Iris pigment epithelial cell (primary cell): ENCODE measurements at places on chromosomes 4 and X.

DNA sequence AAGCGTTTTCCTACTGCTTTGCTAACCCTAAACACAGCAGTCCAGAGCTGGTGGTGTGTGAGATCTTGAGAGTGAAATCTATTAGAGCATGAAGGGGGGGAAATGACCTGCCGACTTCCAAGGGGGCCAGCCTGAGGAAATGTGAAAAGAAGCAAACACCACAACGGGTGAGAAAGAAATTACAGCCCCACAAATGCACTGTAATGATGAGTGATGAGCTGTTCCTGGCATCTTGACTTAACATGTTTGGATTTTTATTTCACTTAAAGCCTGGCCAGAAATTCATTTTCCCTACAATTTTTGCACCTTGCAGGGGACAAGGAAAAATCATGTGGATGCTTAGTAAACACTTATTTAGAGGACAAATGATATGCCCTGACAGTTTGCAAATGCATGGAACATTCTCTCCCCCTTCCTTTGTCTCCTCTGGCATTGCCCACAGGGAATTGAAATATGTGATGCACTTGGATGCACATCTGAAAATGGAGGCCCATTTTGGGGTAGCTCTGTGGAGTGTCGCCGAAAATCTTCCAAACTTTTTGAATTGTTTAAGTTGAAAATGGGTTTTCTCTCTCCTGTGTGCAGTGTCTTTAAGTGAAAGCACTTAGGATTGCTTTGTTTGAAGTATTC lies 84.3 kb upstream of the TMEM150C start:
- DNase-seq: no peak

- no peak for DNase-seq
These were observed 69.0 kb upstream of the ATOH1 start for GRCh38 chr4:93759506-93759905.

GRCh38 chr4:18664171-18664570 lies 642.6 kb upstream of the LCORL start:
- no peak for DNase-seq

DNA sequence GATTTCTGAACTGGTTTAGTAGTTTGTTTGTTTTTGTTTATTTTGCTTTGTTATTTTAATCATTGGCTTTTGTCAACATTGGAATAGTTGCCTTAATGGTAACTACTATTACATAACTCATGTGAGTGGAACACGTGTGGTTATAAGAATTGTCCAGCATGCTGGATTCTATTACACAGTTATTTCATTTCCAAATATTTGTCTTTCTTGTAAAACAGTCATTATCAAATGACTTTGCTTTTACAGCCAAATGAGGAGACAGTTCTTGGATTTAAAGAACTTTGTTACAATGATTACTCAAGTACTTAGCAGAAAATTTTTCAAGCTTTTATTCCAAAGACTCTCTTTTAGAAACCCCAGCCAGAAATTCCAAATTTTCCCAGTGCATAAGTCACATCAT lies 516.1 kb upstream of the MAGEB2 start:
- DNase-seq: no peak

GRCh38 chr4:162422312-162422711 lies 258.5 kb upstream of the FSTL5 start:
- DNase-seq: no peak

DNA sequence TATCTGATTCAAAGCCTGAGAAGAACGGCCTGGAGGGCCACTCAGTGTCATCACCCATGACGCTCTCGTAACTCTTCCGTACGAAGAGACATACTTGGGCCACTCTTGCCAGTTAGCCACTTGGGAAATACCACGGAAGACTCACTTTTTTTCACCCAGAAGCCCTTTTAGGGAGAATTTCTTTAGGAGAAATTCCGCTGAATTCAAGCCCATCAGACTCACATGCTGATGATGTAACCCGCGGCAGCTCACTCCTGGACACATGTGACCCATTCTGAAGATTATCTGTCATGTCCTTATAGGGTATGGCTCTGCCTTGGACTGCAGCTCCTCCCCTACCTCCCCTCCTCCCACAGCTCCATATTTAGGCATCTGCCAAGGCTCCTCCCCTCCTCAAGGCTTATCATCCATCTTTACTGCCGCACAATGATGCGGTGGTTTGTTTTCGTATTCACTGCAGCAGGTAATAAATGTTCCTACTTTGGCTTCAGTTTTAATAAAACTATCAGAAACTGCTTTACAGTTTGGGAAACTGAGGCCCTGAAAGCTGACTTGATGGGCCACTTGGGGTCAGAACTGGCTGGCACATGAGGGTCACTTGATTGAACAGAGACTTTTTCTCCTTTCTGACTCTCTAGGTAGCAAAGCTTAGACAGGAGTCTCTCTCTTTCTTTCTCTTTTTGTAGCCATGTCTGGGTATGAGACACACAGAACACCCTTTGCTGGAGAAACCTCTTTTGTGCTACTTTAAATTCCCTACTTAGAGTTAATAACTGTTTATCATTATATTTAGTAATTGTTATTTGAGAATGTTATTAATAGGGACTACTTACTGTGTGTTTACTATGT lies 42.1 kb downstream of the RHOH start:
- DNase-seq: no peak

GRCh38 chr4:184268584-184269160 lies 51.0 kb upstream of the ENPP6 start:
- DNase-seq: no peak
